AG08395 (cell line): ENCODE measurements at places on chromosomes 12 and 14.

GRCh38 chr12:117118838-117119591, 19.8 kb upstream of the TESC start:
- no peak for DNase-seq

GRCh38 chr12:27464220-27464554, 17.7 kb downstream of the SMCO2 start:
- DNase-seq = peak; percentile 60

- DNase-seq = no peak
These were observed 66.6 kb downstream of the KDM2B start for GRCh38 chr12:121514184-121514742.

GRCh38 chr14:26775765-26776563, 178.1 kb upstream of the NOVA1 start:
- peak; percentile 26 for DNase-seq

GRCh38 chr14:72418806-72419205, 475.1 kb downstream of the DPF3 start:
- no peak for DNase-seq

- DNase-seq = peak; percentile 24
These were observed 61.4 kb upstream of the PCED1B start for GRCh38 chr12:47017901-47018475.

DNA sequence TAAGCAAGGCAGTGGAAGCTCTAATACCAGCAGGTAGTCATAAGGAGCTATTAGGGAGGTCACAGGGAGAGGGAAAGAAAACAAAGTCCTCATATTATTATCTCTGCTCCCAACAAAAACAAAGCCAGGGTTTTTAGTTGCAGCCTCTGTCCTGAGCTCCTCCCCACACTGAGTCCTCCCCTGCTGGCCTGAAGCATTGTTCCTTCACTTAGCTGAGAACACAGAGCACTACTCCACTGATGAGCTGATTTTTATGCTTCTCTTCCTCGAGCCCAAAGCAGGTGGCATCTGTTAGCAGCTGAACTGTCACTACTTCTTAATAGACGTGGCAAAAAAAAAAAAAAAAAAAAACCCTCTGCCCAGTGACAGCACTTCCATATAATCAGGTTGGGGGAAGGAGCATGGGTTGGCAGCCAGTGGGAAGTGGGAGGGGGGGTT, 10.5 kb upstream of the STAC3 start:
- no peak for DNase-seq

DNA sequence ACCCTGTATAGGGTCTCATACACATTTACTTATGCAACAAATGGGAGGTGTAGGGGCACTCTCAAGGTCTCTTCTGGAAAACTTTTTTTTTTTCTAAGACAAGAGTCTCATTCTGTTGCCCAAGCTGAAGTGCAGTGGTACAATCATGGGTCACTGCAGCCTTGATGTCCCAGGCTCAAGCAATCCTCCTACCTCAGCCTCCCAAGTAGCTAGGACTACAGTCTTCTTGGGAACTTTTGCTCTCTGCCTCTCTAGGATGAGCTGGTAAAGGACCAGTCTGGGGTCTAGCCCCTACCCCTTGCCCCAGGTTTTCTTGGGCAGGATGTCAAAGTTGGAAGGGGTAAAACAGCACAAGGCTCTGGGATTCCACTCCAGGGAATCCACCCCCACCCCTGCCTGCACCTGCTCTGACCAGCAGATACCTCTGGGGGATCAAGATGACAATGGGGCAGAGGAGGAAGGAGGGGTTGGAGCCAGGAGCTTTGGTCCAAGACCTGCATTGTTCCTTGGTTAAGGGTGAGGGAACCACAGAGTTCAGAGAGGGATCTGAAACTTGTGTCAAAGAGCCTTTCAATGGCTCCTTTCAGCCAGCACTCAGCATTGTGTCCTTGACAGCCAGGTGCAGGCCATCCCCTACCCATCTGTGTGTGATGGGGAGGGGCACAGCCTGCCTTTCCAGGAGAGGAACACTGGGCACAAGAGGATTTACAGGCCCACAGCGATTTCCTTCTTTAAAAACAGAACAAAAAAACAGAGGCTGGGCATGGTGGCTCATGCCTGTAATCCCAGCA, 12.2 kb downstream of the CTDSP2 start:
- no peak for DNase-seq

- DNase-seq = no peak
These were observed 119.1 kb upstream of the FAR2 start for GRCh38 chr12:29030006-29030405.

DNA sequence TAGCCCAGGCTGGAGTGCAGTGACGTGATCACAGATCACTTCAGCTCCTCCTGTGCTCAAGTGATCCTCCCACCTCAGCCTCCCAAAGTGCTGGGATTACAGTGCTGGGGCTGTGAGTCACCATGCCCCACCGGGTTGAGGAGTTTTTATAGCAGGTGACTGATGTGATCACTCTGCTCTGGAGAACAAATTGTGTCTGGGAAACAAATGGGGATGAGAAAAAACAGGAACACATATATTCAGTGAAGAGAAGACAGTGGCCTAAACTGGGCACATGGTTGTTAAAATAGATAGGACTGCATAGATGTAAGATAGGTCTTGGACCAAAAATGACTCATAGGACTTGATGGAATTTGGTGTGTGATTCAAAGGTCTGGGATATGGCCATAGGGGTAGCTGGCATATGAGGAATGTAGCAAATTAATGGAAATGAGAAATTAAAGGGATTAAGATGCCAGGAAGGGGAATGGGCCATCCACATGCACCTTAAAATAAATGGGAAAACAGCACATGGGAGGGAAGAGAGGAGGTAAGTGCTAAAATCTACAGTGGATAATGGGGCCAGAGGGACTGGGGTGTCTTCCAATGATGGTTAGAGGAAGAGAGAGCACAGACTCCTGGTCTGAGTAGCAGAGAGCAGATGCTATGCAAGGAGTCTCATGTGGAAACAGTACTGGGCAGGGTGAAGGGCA, 11.2 kb downstream of the BCAT1 start:
- DNase-seq = peak; percentile 25

GRCh38 chr12:9662488-9662887, 7.0 kb upstream of the CLEC2D start:
- no peak for DNase-seq

GRCh38 chr12:60977966-60978365, 1282.2 kb upstream of the USP15 start:
- no peak for DNase-seq

- DNase-seq = no peak
These were observed 178.1 kb downstream of the SOX5 start for GRCh38 chr12:23771240-23771949.

DNA sequence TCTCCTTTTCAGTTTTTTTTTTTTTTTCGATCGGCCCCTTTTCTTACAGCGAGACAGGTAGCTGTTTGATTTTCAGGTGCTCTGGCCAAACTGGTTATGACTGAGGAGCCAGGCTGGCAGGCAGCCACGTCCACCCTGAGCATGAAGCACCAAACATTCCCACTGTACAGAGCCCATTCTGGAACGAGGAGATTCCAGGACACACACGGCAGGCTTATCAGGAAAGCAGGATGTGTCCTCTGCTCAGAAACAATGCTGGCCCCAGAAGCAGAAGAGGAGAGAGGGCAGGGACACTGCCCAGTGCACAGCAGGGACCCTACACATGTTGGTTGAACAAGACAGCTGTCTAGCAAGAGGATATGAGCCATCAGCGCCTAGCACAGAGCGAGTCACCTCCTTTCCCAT, 3.7 kb upstream of the KRT2 start:
- no peak for DNase-seq

GRCh38 chr12:29792853-29793252, 9.1 kb upstream of the TMTC1 start:
- no peak for DNase-seq

DNA sequence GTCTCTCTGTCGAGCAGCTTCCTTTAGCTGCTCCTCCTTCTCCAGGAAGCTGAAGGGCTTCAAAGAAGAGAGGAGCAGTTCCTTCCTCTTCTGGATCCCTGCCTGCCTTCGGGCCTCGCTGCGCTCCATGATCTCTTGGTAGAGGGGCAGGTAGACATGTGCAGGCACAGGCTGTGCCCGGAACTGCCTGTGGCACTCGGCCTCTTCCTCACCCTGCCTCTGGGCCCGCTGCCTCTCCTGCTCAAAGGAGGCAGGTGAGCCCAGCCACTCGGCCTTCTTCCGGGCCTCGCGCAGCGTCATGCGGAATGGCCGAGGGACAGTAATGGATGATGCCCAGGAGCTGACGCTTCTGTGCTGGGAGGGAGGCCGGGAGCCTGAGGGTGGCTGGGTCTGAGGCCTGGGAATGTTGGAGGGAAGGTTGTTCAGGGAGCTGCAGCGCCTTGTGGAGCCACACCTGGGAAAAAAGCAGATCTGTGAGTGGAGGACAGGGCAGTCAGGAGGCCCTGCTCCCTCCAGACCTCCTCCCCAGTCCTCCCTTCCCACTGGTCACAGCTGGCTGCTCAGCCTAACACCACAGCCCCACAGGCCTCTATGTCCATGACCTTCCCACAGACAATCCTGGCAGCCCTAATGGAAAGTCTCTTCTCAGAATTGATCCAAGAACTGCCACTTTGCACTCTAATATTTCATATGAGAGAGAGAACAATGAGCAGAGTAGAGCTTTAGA, 5.3 kb downstream of the FAM161B start:
- no peak for DNase-seq

DNA sequence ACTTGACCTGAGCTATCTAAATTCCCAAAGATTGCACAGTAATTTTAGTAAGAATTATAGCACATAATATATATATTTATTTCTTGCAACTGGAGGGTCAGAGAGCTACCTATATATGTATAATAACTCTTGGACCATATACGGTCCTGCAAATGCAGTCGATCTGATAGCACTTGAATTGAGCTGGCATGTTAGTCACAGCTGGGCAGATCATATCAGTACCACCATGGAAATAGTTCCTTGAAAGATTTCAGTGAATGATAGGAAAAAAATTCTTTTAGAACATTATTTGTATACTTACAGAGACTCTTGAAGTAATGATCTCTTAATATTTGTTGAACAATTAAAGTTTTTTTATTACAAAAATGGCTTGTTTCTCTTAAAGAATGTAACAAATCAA, 94.5 kb upstream of the MON2 start:
- DNase-seq = no peak

- no peak for DNase-seq
These were observed 4.5 kb downstream of the GRIN2B start for GRCh38 chr12:13976880-13977279.

DNA sequence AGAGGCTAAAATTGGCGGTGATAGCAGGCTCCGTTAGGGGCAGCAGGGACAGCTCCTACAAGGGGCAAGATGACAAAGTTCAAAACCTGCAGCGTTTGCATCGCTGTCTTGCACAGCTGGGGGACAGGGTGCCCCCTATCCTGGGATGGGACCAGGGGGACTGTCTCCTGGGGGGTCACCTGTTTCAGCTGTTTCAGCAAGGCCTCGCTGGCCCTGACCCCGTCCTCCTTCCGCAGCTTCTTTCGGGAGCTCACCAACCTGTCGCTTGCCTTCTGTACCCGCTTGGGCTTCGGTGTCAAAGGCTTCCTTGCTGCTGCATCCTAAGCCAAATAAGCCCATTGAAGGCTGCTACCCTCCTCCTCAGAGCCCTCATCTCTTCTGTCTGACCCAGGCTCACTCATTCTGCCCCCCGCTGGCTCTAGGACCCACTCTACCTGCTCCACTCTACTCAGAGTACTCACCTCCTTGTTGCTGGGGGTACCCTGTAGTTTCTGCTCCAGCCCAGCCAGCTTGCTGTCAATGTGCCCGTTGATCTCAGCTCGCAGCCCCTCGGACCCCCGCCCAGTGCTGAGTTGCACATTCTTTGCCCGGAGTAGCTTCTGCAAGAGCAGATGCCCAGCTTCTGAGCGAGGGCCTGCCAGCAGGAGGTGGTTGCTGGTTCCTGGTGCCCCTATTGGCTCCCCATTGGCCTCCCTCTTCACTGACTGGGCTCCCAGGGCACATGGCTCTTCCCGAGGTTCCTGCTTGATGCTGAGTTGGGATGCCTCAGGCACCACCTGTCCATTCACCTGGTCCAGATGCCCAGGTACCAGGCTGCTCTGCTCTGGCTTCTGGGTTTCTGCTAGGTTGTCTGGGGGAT, 12.4 kb upstream of the PRKAG1 start:
- no peak for DNase-seq

DNA sequence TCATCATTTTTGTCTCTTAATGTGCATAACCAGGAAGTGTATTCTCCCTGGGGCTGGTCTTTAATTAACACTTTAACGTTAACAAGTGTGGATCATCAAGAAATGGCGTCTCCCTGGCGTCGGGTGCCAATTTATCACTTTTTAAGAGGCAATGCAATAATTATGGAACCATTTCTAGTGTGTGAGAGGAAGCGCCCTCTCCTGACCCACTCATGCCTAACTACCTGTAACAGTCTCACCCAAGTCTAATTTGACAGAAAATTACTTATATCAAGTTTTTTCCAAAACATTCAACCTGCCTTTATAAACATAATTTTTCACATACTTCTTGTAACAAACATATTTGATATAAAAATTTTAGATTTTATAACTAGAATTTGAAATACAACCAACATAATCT, 905.3 kb upstream of the MDGA2 start:
- DNase-seq = no peak

DNA sequence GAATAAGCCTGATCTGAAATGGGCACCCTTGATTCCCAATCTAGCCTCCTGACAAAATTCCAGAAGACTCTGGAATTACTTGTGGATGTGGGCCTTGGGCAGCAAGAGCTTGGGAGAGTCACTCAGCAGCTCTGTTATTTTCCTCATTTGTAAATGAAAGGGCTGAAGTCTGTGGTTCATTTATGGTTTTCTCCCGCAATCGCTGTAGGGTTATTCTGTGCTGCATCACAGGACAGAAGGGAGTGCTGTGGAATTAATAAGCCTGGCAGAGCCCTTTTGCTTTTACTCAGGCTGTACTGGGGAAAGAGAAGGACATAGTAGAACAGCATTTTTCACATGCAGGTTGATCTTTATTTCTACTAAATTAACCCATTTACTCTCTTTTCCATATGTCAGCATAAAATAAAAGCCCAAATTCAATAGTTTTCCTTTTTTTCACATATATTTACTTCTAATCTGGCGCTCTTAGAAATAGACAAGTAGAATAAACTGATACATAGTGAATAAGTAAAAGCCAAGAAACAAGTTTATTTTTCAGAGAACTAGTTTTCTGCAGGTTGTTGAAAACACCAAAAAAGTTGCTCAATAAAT, 49.2 kb downstream of the DUSP16 start:
- no peak for DNase-seq

- DNase-seq = peak; percentile 81
These were observed 9.3 kb downstream of the ETV6 start for GRCh38 chr12:11658791-11659190.

DNA sequence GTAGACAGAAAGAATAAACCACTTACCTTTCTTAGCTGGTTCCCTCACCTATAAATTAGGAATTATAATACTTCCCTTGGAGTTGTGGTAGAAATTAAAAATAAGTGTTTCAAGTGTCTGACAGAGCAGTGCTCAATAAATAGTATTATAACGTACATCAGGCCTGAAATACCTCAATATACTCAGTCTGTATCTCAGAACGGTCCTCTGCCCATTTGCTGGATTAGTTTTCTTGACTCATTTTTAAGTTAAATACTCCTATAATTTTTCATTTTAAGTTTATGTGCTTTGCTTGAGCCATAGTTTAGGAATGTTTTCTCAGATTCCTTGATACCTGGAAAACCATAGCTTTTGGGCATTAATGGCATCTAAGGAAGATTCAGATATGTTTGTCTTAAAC, 22.4 kb downstream of the ARHGAP5 start:
- DNase-seq = no peak

GRCh38 chr12:130116791-130117190, 45.5 kb upstream of the FZD10 start:
- DNase-seq = no peak

- DNase-seq = peak; percentile 58
These were observed 14.5 kb upstream of the CCT2 start for GRCh38 chr12:69570545-69571399.
